Aorta (tissue), 5 donors: ENCODE measurements at places on chromosomes 13 and 19.

DNA sequence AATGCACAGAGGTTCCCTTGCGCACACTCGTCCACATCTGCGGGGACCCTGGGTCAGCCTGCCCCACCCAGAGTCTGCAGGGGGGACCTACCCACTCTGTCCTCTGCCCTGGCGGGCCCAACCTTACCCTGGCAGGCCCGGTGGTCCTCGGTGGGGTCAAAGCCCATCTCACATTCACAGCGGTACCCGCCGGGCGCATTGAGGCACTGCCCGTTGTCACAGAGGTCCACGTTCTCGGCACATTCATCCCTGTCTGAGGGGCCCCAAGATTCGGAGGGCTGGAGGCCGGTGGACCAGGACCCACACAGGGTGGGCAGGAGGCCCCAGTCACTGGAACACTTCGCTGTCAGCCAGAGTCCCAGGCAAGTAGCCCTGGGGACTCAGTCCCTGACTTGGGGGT is 38.5 kb downstream of the FBN3 start:
- H3K4me3 ChIP-seq: no peak overlapping the region
- H3K4me1 ChIP-seq: no peaks in the 10 kb centered on the region
- H3K27me3 ChIP-seq: no peaks in the 10 kb centered on the region

GRCh38 chr19:47002106-47002766 is 17.4 kb upstream of the NPAS1 start:
- no peaks in the 10 kb centered on the region for H3K36me3 ChIP-seq
- H3K27me3 ChIP-seq: no peaks in the 10 kb centered on the region
- H3K27ac ChIP-seq: no peak overlapping the region
- no peak overlapping the region for H3K4me3 ChIP-seq
- DNase-seq: no peak

DNA sequence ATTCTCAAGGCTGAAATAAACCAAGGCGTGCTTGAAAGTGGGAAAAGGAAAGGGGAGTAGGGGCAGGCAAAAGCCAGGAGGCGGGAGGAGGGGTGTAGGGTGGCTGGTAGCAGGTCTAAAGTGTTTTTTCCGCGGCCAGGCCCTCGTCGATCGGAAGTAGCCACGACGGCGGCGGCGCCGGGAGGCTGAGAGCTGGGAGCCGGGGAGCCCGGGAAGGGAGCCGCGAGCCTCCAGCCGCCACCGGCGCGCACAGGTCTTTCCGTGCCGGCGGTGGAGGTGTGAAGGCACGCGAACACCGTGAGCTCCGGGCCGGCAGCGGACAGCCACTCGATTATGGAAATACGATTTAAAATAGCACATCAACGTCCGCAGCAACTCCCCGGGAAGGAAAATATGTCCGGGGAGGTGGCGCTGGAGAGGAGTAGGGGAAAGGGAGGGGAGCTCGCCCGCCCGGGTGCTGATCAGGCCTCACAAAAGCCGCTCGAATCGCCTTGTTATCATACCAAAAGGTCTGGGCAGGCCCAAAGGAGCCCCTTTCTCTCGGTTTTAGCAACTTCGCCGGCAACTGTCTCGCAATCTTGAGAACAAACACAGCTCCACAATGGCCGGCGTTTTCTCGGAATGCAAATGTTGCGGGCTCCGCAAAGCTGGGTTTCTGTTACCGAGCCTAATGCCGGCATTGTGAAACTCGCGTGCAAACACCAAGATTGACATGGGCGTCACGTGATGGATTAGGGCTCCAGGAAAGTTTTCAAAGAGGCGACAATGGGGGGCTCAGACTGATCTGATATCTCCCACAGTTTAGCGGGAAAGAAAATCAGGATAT is 2.9 kb upstream of the PCDH8 start:
- peak overlapping the region; percentile 77 for H3K4me3 ChIP-seq
- no peaks in the 10 kb centered on the region for H3K36me3 ChIP-seq
- H3K27ac ChIP-seq: no peak overlapping the region

GRCh38 chr13:46484561-46484960 is 68.4 kb upstream of the LRCH1 start:
- H3K27ac ChIP-seq: no peak overlapping the region
- no peak overlapping the region for H3K4me3 ChIP-seq
- DNase-seq: no peak

DNA sequence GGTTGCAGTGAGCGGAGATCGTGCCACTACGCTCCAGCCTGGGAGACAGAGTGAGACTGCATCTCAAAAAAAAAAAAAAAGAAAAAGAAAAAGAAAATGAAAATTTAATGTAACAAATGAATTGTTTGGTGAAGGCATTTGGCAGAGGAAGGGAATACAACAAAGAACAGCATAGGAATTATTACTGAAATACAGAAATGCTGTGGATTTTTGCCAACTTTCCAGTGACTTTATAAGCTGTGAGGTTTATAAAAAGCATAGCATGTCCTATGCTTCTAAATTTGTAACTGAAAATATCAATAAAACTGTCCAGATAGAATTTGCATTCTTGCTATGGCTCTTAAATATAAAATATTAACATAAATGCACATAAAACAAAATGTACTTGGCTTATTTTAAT is 112.9 kb upstream of the IRS2 start:
- H3K27me3 ChIP-seq: no peaks in the 10 kb centered on the region
- H3K4me3 ChIP-seq: no peak overlapping the region
- H3K36me3 ChIP-seq: no peaks in the 10 kb centered on the region
- H3K4me1 ChIP-seq: no peaks in the 10 kb centered on the region
- H3K27ac ChIP-seq: no peak overlapping the region
